ENCODE measurements at places on chromosomes 6 and 20. TPM values are rescaled to one million over a fixed set of nuclear protein-coding genes. Genes with fewer than 3 reads are reported as not detected.

ARMH2 gene
- not detected for total RNA-seq

BACH2 gene
- total RNA-seq, result 0.52 TPM

SNRPB2 gene
- total RNA-seq, result 32.3 TPM

SOD2 gene
- 495 TPM for total RNA-seq

SLC35F1 gene
- total RNA-seq, result under 0.01 TPM
